ENCODE measurements at places on chromosomes 6 and 20.
A peak's percentile ranks its signal among the peaks of the same experiment; 100 is the strongest.

GRCh38 chr6:8131265-8131897 lies 29.0 kb upstream of the EEF1E1 start:
- peak; percentile 22 for DNase-seq

- DNase-seq: no peak
Measured at GRCh38 chr20:48708630-48709029, 119.2 kb downstream of the PREX1 start.

- DNase-seq: no peak
Measured at GRCh38 chr20:38249536-38250310, 10.8 kb downstream of the KIAA1755 start.

- no peak for DNase-seq
Measured at GRCh38 chr6:21271428-21272155, 322.0 kb upstream of the SOX4 start.

- peak; percentile 38 for DNase-seq
Measured at GRCh38 chr6:87436435-87436834, 28.7 kb downstream of the CFAP206 start.

DNA sequence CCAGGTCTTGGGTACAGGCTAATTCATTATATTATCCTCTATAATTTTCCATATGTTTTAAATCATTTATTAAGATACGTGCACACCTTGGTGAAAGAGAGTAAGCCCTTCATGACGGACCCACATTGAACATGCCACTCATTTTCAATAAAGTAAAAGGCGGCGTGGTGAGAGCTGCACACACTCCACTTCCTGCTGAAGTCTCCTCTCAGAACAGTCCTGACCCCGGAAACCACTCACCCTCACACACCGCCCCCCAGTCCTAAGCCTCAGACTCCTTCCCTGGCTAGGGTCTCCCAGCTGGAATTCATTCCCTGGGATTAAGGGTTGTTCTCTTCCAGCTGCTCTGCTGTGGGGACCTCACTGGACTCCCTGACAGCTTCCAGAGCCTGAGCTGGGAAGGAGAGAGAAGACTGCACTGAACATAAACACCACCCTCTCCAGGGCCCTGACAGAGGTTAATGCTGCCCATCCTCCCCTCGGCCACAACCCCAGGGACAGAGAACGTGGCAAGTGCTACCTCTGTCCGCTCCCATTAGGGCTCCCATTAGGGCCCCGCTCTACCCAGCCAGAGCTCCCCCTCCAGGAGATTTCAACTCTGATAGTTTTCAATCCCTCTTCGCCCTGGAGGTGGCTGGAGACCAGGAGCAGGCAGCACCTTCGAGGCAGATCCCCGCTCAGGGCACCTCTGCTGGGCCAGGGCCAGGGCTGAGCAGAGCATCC lies 24.8 kb downstream of the GRM4 start:
- no peak for DNase-seq

GRCh38 chr6:73644941-73645591 lies 8.7 kb downstream of the SLC17A5 start:
- DNase-seq: no peak

GRCh38 chr6:148570456-148570855 lies 176.4 kb upstream of the UST start:
- DNase-seq: no peak

GRCh38 chr20:31811796-31812728 lies 7.1 kb upstream of the MYLK2 start:
- no peak for DNase-seq

DNA sequence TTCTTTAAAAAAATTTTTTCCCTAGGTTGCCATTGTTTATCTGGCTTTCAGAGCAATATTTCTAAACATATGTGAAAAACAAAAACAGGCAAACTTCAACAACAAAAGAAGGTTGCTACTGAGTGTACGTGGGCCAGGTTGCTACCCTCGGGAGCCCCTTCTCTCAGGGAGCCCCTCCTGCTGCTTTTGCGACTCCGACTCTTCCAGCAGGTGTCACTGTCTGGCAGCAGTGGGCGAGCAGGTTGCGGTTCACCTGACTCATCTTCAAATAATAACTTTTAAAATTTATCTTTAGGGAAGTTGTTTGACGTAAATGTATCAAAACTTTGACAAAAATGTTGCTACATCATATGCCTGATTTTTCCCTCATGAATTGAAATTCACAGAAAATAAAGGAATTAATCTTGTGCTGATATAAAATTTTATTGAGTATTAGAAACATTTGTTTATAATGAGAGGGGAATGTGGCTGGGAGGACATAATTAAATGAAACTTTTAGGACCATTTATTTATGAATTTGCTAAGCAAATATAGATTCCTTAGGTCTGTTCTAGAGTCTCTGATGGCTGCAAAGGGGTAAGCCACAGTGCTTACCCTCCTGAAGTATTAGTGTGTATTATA lies 138.8 kb downstream of the HIVEP1 start:
- peak; percentile 33 for DNase-seq

DNA sequence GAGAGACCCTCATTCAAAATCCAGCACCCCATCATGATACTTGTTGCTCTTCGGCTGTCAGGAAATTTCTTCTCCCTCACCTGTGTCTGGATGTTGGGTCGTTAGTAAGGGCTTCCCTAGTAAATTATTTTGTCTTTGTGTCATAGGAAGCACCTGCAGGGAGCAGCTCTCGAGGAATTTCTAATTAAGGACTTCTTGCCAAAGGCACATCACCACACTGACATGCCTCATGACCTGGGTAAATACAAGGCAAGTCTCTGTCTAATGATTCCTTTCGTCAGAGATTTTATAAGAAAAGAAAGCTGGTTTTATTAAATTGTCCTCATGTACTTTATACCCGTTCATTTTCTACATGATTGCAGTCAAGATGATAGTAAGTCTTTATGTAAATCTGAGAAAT lies at the start of gene NOX3:
TSS of gene NOX3 (minus strand) at position 74 of the 400 bp plus-strand sequence. CDS start at position 35, 39 bp downstream.
- DNase-seq: no peak

DNA sequence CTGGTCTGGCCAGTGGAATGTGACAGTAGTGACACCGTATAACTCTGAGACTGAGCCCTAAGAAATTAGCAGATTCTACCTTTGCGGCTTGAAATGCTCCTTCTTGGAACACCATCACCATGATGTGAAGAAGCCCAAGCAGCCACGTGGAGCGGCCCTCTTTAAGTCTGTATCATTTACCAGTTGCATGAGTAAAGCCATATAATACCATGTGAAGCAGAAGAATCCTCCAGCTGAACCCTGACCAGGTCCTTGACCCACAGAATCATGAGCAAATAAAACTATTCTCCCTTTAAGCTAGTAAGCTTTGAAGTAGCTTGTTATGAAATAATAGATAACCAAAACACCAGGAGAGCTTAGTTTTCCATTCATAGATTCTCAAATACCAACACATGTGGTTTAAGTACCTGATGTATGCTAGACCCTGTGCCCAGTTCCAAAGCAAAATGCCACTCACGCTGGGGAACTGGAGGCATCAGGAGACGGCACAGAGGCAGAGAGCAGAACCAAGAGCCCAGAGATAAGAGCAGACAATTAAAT lies 56.8 kb upstream of the SLC32A1 start:
- DNase-seq: no peak

GRCh38 chr6:37289931-37290330 lies 32.0 kb upstream of the TMEM217 start:
- no peak for DNase-seq

GRCh38 chr6:22468256-22468965 lies 101.0 kb upstream of the HDGFL1 start:
- DNase-seq: no peak

All from T-cell (primary cell).